ENCODE measurements at places on chromosomes 7 and 10. TPM values are rescaled to one million over a fixed set of nuclear protein-coding genes. Genes with fewer than 3 reads are reported as not detected.

The NCF1 gene
- total RNA-seq, result not detected

The TUBAL3 gene
- total RNA-seq, result not detected

The ODAD2 gene
- 3.2 TPM for total RNA-seq

The PIP gene
- total RNA-seq, result not detected

The COL26A1 gene
- total RNA-seq, result not detected

The TBRG4 gene
- total RNA-seq, result 69.6 TPM
